ENCODE measurements at places on chromosomes 11 and 22.

DNA sequence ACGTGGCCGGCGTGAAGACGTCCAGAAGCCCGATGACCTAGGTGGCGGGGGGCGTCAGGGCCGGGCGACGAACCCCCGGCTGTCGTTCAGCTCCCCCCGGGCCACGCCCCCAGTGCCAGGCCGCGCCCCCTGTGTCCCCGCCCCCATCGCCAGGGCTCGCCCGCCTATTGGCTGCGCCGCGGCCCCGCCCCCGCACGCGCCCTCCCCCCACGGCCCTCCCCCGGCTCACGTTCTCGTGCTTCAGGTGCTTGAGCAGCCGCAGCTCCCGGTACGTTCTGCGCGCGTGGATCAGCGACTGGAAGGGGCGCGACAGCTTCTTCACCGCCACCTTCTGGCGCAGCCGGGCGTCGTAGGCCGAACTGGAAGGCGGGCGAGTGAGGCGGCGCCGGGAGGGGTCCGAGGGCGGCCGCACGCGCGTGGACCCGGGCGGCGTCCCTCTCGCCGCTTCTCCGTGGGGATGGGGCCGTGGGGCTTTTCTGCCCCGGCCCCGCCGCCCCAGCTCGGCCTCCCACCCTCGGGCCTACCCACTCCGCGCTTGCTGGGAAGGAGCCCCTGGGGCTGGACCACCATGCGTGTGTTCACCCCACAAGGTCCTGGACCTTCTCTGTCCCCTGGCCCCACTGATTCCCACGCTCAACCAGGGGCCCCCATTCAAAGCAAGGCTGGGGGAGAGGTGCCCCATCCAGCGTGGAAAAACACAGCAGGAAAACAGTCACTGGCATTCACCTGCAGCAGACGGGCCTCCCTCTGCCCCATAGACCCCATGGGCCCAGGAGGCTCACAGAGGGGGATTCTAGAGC is 2.4 kb downstream of the MAPK11 start:
- DNase-seq: no peak

DNA sequence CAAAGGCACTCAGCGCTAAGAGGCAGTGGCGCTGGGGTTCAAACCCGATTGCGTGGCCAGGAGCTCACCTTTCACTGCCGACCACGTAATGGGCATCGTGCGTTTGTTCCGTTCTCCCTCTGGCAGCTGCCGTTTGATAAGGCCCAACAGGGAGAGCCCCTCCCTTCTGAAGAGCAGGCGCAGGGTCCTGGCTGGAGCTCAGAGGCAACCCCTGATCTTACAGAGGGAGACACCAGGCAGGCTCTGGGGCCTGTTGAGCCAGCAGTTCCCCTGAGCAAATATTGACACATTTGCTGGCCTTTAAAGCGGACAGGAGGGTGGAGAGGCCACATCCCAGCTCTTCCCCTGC is 11.7 kb upstream of the C1QTNF6 start:
- DNase-seq: peak; percentile 63

- DNase-seq: no peak
These were observed 1160.5 kb upstream of the CNTN5 start for GRCh38 chr11:97860237-97860636.

DNA sequence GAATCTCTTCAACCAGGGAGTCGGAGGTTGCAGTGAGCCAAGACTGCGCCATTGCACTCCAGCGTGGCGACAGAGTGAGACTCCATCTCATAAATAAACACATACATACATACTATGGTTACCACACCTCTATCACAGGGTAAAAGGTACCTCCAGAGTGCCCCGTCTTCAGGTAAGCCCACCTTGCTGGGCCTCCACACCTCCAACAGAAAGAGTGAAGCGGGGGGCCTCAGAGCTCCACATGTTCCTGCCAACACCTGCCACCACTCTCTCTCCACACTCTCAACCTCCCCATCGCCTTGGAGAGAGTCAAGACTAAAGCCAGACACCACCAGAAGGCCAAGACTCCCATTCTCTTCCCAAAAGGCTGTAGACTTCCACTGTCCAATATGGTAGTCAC is 10.3 kb upstream of the VWCE start:
- no peak for DNase-seq

- no peak for DNase-seq
These were observed 242.5 kb downstream of the OR4C45 start for GRCh38 chr11:50275133-50275532.

DNA sequence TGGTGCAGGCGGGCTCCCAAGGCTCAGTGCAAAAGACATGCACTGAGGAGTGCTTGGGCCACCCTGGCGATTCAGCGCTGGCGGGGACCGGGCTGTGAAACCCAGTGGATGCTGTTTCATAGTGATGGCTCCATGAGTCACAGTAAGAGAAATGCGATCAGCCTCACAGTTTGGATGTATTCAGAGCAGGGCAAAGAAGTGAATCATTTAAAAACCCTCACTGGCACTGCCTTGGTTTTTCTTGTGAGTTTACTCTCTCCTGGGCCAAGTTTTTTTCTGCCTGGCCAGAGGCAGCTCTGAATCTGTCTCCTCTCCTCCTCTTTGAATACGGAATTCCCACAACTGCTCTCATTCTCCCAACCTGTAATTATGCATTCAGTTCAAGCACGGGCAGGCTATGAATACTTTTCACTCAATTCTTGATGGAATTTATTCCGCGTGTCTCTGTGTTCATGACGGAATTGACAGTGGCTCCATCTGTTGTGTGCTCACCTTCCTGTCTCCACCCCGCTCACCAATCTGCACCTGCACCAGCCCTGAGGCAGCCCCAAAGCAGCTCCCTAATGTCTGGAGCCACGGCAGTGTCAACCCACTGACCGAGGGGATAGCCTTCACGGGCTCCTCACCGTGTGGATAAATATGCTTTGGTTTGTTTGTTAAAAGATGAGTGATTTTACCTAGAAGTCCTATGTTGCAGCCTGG is 14.9 kb downstream of the ADAMTS8 start:
- DNase-seq: no peak

Measured in DMS153 (cell line).